Left ventricle myocardium superior (tissue), 1 donor: ENCODE measurements at places on chromosomes 12 and 14.

DNA sequence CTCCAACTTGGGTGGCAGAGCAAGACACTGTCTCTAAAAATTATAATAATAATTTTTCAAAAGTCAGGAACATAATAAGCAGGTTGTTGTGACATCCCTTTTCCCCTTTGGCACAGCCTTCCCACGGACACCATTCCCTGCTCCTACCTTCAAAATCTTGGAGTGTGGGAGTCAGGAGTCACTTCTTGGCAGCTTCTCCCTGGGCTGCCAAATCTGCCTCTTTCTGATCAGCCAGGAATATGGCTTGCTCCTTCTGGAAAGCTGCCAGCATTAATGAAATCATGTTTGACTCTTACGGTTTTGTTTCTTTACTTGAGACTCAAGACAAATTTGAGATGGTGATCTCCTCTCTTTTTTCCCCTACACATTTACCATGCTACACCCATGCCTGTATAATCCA is 391.4 kb upstream of the SYT1 start:
- DNase-seq, result no peak

DNA sequence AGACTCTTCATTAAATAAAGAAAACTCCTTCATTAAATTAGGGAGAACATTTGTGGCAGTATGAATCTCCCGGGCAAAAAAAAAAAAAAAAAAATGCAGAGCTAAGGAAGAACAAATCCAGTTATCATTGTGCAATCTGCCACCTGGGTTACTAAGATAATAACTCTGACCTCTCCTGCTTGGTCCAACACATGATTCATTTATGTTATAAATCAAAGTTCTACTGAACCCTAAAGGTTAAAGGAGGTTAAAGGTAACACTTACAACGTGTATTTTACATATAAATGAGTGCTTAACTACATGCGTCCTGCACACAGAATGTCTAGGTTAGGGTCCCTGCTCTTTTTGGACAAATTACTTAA is 4.2 kb downstream of the TGFB3 start:
- no peak for DNase-seq

DNA sequence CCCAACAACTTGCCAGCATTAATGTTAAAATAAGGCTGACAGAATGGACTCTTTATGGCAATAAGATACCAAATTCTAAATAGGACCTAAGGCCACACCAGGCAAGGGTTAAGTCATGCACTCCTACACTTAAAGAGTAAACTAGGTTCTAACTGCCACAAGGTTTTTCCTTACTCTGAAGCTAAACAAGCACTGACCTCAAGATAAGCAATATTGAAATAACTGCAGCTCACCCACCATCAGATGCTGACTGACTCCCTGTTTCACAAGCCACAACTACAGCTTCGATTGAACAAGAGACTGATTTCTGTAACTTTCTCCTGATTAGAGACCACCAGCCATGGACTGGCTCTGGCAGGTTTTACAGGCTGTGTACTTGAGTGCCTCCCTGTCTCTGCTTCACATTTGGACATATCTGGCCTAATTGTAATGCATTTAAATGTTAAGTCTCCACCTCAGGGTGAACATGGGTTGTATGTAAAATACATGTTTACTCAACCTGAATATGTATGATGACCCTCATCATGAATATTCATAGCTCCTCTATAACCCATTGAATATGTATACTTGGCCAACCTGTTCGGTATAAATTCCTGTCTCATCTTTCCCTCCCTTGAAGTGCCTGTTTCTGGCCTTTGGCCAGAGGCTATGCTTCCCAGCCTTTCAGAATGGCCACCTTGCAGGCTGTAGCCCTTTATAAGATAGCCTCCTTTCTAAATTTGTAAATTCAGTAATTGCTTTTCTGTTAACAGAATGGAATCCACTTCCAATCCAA is 70.5 kb upstream of the DAAM1 start:
- DNase-seq, result no peak

- no peak for DNase-seq
Measured at GRCh38 chr12:24522736-24523135, 426.2 kb downstream of the BCAT1 start.

DNA sequence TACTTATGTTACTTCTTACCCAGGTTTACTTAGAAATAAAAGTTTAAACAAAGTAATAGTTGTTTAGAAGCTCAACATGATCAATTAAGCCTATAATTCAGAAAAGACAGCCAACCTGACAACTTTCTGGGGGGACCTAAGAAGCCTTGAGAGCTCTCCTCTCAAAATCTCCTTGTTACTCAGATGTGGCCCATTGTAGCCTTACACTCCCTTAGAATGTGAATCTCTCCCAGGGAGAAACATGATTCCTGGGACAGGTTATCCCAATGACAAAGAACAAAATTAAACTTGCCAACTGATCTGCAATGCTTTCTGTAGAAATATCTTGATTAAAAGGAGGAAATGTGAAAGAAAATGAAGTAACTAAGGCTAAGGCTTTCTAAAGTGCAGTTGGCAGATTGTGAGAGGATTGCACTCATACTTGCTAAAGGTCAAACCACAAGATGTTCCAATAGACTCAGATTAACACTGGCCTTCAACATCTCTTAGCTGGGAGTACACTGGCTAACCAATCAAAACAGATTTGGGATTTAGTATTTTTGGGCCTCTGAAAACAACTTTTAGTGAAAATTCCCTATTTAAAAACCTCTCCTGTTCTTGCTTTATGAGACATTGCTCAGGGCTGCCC is 72.3 kb upstream of the TMX1 start:
- no peak for DNase-seq
